ENCODE measurements at places on chromosomes 7 and 10.

GRCh38 chr7:32142649-32143048, 72.4 kb upstream of the PDE1C start:
- DNase-seq = no peak

DNA sequence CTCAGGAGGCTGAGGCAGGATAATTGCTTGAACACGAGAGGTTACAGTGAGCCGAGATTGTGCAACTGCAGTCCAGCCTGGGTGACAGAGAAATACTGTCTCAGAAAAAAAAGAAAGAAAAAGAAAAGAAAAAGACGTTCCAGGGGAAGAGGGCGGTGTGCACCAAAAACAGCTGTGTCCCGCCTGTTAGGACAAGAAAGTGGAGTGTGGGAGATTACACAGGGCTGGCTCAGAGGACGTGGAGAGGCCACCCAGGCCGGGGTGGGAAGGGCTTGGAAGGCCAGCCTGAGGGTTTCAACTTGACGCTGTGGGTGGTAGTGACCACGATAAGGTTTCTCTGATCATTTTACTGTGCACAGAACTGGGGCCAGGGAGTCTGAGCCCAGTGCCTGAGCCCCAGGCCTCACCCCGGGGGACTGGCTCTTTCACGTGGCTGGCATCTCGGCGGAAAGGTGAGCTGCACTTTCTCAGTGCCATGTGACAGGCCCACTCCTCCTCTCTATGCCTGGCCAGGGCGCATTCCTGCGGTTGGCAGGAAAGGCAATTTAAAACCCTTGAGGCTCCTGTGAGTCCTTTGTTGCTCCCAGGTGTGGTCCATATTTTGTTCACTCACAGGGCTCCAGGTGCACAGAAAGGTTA, 13.9 kb downstream of the RHBDD2 start:
- no peak for DNase-seq

- no peak for DNase-seq
Measured at GRCh38 chr7:115033917-115034459, 112.1 kb downstream of the MDFIC start.

DNA sequence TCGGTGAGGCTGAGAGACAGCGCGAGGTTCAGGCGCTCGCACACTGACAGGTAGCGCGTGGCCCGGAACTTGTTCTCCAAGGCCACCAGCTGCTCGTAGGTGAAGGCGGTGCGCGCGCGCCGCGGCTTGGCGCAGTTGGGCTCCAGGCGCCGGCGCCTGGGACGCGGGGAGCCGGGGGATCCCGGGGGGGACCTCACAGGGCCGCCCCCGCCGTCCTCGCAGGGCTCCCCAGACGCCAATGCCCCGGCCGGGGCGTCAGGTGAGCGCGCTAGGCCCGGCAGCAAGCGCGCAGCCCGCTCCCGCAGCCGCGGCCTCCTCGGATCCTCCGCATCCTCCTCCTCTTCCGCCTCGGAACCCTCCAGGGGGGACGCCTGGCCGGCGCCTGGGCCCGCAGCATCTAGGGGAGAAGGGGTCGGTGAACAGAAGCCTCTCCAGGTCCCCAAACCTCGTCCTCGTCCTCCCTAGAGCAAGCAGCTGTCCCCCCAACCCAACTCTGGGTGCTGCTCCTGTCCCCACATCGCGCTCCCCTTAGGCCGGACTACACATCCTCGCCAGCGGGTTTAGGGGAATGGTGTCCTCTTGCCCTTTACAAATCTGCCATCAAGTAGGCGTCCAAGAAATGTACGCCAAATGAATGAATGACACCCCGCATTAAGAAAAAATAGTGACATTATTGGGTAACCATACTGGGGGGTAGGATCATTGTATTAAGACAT, 1.9 kb downstream of the NKX1-2 start:
- DNase-seq = no peak

DNA sequence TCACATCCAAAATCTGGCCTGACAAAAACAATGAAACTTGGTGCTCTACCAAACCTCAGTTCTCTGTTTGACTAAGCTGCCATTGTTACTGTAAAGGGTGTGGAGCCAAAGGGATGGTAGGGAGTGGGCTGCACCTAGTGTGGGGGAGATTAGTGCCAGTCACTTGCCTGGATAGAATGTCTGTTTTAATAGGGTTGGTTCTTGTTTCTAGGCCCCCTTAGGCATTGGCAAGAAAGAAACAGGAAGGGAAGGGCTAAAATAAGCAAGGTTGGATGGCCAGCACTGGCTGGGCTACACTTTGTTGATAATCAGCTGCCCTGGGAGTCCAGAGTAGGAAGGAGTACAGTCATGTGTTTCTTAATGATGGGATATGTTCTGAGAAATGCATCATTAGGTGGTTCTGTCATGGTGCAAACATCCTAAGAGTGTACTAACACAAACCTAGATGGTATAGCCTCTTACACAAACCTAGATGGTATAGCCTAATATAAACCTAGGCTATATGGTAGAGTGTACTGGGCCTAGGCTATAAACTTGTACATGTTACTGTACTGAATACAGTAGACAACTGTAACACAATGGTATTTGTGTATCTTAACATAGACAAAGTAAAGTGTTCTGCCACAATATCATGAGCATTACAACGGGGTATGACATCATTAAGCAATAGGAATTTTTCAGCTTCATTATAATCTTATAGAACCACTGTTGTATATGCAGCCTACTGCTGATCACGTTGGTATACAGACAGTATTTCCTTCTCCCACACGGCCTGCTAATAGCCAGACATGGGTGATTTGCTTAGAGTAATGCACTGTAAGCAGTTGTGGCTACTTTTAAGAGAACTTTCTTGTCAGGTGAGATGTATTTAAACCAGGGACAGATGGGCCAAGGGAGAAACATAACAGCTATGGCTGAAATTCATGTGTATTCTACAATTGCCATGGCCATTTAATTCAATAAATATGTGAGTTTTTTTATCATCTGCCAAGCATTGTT, 15.4 kb downstream of the BBIP1 start:
- no peak for DNase-seq

DNA sequence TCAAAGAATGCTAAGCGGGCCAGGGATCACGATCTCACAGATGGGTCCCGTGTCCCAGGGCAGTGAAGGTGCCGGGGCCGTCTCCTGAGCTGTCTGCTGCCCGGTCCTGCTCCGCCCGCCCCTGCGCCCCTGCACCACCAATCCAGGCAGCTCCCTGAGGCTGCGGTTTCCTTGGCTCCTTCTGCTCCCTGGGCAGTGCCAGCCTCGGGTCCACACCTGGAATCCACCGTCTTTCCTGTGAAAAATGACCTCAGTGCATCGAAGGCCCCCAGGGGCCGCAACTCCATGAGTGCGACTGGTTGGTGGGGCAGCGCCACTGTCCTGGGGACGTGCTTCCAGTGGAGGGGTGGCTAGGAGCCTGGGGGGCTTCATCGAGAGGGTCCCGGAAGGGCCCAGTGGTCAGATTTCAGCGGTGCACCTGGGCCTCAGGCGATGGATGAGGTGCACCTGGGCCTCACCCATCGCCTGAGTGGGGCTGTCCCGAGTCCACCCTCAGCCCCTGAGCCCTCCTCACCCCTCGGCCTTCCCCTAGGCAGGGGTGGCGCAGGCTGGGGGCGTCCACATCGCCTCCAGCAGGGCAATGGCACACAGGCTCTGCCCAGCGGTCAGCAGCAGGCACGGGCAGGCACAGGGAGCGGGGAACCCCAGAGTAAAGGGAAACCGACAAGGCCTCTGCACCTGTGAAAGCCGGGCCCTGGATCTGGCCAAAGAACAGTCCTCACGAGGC, 27.2 kb downstream of the ADGRA1 start:
- no peak for DNase-seq

- DNase-seq = no peak
Measured at GRCh38 chr10:122774231-122774630, 71.4 kb downstream of the CUZD1 start.

DNA sequence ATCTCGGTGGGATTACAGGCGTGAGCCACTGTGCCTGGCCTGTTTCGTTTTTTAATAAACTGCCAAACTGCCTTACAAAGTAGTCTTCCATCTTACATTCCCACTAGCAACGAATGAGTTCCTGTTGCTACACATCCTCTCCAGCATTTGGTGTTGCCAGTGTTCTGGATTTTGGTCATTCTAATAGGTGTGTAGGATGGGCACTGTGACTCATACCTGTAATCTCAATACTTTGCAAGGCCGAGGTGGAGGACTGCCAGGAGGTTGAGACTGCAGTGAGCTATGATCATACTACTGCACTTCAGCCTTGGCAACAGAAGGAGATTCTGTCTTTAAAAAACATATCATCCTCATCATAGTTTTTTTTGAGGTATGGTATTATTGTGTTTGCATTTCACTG, 21.4 kb upstream of the RSBN1L start:
- DNase-seq = no peak

DNA sequence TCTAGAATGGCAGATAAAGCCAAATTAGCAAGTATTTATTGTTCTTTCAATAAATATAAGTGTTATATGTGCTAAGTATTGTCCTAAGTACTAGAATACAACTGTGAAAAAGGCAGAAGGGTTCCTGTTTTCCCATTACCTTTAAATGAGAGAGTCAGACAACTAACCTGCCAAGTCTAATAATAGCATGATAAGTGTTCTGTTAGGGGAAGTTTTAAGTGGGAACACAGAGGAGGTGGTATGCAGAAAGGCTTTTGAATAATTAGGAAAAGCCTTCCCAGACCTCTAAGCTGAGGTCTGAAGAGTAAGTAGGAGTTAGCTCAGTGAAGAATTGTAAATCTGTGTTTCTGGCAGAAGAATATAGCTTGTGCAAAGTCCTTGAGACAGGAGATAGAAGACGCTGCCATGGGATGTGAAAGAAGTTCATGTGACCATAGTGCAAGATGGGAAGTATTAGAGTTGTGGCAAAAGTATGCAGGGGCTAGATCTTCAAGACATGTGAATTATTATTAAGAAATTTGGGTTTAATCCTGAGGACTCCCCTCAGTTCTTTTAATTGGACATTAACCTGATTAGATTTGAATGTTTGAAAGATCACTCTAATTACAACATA, 12.5 kb downstream of the SHOC2 start:
- DNase-seq = no peak

- no peak for DNase-seq
Measured at GRCh38 chr10:72898616-72899015, 5.1 kb downstream of the OIT3 start.

DNA sequence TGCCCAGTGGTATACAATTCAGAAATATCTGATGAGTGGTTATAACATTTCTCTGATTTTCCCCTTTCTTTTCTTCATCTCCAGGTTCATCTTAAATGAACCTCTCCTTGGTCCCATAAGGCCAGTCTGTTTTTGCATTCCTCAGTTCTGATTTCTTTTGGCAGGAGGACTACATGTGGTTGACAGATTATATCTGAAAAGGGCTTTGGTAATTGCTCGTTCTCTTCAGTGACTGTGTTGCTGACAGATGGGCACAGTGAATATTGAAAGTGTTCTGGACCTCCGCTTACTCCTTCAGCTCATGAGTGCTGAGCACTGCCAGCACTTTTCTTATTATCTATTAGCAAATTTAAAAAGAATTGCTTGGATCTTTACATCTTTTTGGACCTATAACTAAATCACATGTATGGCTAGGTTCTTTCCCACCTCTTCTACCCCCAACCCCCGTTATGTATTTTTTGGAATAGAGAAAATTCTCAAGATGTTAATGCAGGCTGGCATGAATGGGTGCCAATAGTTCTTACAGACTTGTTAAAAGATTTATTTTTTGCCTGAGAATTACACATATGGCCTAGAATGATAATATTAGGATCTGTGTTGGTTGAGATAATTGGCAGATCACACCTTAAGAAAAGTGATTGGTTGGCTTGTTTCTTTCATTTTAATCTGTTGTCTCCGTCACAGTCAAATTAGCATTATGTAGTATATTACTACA, 323.0 kb downstream of the EXOC4 start:
- no peak for DNase-seq

DNA sequence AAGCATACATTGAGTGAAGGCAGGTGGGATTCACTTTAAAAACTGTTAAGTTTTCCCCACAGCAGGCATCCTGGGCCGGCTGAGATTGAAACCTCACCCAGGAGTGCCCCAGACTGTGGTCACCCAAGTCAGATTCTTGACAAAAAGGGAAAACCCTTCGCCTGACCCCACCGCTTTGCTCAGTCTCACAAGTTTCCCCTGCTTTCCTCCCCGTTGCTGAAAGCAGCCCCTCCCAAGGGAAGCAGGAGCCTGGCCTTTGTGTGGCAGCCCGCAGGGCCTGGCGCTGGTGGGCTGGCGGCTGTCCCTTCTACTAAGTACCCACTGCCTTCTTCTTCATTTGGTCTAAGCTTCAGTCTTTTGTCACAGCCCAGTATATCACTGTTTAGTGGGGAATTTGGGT, 16.0 kb downstream of the RNF32 start:
- no peak for DNase-seq

- no peak for DNase-seq
Measured at GRCh38 chr7:16817536-16817935, 12.7 kb upstream of the AGR2 start.

GRCh38 chr7:139943401-139943800, 114.3 kb downstream of the TBXAS1 start:
- DNase-seq = no peak

DNA sequence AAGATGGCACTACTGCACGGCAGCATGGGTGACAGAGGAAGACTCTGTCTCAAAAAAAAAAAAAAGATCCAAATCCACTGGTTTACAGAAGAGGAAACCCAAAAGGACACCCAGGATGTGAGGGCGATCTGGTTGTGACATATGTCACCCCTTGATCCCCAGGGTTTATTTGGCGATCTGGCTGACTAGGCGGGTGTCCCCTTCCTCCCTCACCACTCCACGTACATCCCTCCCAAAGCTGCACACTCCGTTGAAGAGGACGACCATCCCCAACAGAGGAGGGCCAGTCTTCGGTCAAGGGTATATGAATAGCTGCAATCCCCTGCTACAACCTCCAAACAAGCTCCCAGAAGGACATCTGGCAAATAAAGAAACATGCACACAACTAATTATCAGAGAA, 111.6 kb downstream of the HTR5A start:
- no peak for DNase-seq

- no peak for DNase-seq
Measured at GRCh38 chr7:17367502-17367901, 69.0 kb downstream of the AHR start.

DNA sequence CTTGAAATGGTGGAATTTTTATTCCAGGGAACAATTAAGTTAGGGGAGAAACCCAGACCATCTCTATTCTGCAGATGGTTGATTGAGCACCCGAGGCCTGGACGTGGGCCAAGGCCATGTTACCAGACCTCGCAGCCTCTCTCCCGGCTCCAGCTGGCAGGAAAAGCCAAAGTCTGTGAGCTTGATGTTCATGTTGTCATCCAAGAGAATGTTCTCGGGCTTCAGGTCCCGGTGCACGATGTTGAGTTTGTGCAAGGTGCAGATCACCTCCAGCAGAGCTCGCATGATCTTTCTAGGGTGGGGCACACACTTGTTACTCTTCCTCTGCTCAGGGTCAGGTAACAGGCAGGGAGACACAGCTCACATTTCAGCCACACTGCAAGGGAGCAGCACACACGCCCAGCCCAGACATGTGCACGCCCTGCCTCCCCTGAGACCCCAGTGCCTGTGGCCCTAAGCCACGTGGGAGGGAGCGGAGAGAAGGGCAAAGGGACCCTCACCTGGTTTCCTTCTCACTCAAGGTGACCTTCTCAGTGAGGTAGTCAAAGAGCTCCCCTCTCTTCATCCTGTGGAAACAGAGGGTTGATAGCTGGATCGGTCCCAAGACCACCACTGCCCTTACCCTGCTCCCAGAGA, 9.5 kb downstream of the PHKG1 start:
- DNase-seq = no peak

Data from stimulated activated CD8-positive, alpha-beta memory T cell treated with anti-CD3 and anti-CD28 coated beads, Interleukin-4, amount 100 ng/mL, for 4 hours (primary cell).